ENCODE measurements at places on chromosomes 11 and 22.

DNA sequence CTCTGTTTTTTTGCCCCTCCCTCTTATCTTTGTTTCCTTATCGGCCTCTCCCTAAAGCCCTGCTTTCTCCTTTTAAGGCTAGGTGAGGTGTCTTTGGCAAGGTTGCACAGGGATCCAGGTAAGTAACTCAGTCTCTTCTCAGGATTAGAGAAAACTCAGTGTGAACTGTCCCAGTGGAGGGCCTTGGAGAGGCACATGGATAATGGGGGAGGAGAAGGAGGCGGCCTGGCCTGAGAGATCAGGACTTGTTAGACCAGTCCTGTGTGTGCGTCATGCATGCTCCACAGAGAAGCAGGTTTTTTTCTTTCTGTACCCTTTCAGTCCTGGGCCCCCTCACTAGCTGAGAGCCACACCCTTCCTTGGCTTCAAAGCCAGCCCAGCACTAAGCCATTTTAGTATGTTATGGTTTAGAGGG, 19.9 kb downstream of the CTNND1 start:
- DNase-seq, result no peak

DNA sequence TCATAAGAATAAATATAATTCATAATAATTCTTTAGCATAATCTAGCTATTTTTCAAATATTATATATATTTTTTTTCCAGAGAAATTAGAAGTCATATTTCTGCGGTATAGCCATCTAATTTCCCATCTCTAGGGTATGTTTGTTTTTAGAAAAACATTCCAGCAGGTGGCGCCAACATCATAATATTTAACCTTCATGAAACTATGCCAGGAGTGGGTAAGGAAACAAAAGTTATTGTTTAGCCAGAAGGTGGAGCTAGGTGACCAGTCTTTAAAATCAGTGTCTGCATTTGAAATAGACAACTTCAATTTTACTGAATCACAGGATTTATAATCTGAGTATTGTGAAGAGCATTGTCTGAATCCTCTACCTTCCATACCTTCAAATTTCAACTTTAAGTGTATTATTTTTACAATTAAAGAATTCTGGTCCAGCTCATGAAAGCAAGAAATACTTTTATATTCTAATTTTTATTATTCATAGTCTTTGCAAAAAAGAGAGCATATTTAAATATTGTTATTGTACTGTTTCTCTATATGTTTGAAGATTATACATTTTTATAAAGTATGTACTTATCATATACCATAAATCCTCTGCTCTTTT, 15.7 kb upstream of the CCDC179 start:
- peak; percentile 92 for DNase-seq

DNA sequence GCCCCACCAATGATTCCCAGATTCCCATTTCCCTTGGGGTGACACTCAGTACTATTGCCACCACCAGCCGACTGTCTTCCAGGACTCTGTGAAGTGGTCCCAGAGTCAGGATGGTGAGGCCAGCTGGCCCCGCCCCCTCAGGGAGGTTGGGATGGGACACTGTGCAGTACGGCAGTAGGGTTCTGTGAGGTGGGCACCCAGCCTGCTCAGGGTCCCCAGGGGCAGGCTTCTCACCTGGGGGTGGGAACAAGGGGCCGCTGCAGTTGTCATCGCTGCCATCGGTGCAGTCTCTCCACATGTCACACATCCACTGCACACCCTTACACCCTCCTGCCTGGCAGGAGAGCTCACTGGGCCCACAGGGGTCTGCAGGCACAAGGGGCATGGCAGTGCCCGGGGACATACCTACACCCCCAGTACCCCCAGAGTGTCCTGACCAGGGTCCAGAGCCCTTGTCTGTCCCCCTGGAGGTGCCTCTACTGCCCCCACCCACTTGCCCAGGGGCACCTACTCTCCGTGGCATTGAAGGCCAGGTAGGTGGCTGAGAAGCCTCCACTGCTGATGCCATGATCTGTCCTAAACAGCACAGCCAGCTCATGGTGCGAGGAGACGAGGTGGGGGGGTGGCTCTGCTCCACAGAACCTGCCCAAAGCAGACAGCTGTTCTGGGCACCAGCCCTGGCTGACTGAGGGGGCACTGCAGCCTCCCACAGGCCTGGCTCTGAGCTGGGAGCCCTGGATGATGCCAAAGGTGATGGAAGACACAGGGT, 1.9 kb upstream of the C1QTNF5 start:
- no peak for DNase-seq

- DNase-seq, result no peak
Observed at GRCh38 chr22:26486394-26486793, 2.7 kb downstream of the SRRD start.

GRCh38 chr11:122069707-122070360, 46.2 kb downstream of the BLID start:
- no peak for DNase-seq

GRCh38 chr11:10906521-10906920, 48.7 kb upstream of the ZBED5 start:
- DNase-seq, result peak; percentile 49

GRCh38 chr22:46761539-46762237, 762 bp upstream of the TBC1D22A start:
- peak; percentile 21 for DNase-seq

DNA sequence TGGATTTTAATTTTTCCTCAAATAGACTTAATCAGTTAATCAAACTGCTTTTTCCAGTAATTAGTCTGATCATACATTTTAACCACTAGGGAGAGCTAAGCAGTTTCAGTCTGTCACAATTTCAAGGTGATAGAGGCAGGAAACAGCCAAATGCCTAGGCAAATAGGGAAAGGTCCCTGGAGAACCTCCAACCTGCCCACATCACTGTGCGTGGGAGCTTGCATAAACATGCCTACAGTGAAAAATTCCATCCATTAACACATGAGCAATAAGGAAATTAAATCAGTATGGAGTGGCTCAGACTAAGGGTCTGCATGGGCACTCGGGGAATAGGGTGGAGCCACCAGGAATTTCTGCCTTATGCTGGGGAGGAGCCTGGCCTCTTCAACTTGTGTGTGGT, 74.6 kb downstream of the AASDHPPT start:
- peak; percentile 12 for DNase-seq

- no peak for DNase-seq
Observed at GRCh38 chr22:29157759-29158535, 47.7 kb upstream of the EMID1 start.

- DNase-seq, result no peak
Observed at GRCh38 chr11:78795621-78796261, 221.1 kb upstream of the NARS2 start.

DNA sequence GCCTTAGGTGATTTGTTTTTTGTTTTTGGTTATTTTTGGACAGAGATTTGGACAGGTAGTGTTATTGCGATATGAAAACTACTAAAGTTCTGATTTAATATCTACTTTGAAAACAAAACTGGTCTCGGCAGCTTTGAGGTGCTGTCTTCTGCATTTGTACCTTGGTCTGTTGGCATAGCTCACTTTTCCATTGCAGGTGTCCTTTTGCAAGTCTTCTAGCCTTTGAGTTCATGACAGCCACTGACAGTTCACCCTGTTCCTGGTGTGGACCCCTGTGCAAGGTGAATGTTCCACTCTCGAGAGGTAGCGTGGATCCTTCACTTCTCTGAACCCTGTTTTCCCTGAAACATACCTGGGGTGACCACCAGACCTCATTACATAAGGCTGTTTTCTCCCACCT, 44.9 kb upstream of the ST14 start:
- no peak for DNase-seq

GRCh38 chr11:66317723-66318599, 1.1 kb upstream of the CD248 start:
- no peak for DNase-seq

- DNase-seq, result peak; percentile 89
Observed at GRCh38 chr11:69674267-69674885, 777 bp downstream of the LTO1 start.

GRCh38 chr11:115194802-115195110, 309.5 kb downstream of the CADM1 start:
- DNase-seq, result no peak

Measured in RKO (cell line).